ENCODE measurements at places on chromosomes 12 and 14.

DNA sequence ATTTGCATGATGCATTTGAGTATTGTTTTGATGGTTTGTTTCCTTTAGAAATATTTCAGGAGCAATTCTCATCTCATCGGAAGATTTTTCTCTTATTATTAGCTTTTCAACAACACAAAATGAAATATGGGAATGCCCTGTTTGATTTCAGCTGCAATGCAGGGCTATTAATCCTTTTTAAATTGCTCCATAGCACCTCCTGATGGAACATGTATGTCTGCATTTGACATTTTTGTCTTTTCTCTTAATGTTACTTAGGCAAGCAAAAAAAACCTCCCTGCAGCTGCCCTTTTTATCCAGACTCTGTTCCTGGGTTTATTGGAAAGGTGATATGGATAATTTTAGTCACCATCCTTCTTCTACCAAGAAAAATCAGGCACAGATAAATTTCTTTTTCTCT lies 895.8 kb downstream of the RPS29 start:
- no peak for DNase-seq

DNA sequence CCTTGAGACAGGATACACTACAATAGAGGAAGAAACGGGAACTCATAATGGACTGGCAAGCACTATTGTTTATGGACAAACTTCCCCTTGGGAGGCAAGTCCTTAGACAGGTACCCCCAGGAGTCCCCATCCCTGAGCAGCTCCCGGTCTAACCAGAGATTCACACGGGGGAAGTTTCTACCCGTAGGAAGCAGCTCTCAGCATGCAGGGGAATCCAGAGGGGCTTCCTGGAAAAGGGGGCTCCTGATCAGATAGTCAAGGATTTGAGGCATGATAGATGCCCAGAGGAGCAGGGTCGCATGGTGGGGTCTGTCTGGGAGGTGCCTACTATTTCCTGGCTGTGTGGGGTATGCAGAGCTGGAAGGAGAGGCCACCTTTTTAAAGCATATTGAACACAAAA lies 282.4 kb upstream of the RTL1 start:
- DNase-seq: no peak

DNA sequence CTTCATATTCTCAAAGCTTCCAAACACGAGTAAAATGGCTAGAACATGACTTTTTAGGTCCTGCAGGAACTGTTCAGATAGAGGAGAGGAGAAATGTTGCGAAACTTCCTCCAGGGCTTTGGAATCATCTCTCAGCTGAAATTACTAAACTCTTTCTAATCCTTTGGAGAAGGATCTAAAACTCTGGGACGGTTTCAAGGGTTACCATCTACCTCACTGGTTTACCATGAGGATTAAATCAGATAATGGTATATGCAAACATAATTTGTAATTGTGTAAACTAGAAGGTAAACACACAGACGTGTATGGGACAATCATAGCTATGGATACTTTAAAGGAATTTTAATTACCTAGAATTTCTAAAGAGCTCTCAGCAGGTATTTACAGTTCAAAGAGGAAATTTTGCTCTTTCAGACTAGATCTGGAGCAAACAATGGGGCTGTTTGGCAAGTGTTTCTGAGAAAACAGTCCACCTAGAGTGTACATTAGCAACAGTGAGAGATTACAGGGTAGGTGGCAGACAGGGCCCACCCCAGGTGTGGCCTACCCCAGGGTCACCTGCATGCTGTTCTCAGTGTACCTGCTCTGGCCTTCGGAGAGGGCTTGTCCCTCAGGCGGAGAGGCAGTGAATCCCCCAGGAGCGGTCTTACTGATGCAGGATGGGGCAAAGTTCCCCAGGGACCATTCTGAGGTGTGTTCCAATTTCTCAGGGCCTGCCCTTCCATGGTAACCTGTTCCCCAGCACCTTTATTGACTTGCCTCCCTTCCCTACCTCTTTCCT lies 124.7 kb upstream of the MAX start:
- no peak for DNase-seq

DNA sequence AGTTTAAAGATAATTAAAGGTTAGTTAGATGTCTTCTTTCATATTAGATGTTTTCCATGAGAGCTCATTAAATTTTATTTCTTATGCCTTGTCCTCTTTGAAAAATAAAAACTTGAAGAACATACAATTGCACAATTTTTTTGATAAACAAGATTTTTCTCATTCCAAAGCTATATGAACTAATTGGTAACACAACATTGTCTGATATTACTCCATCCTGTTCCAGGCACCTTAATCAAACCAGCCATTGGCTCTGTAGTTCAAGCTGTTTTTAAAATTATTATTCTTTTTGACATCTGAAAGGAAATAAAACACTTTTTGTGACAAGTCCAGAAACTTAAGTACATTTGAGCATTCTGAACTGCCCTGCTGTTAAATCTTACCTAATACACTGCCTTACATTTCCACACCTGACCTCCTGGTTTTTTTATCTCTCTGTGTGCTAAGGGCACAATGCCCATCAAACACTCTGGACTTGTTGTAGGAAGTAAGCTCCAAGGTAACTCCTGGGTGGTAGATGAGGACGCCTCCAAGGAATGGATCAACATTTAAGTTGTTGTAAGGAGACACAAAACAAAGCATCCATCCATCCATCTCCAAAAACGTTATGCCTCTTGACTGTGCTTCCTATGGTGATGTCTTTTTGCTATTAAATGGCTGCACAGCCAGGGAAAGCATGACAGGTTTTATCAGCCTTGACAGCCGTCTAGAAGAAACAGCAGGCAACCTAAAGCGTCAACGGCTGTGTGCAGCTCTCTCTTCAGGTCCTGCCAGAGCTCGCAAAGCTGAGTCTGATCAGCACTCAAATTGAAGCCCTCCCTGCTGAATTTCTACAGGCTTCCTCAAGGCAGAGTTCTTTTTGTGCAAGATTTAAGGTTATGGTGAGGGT lies 449.9 kb upstream of the FLRT2 start:
- no peak for DNase-seq

- DNase-seq: no peak
Measured at GRCh38 chr12:87082756-87083155, 826.6 kb upstream of the MGAT4C start.

DNA sequence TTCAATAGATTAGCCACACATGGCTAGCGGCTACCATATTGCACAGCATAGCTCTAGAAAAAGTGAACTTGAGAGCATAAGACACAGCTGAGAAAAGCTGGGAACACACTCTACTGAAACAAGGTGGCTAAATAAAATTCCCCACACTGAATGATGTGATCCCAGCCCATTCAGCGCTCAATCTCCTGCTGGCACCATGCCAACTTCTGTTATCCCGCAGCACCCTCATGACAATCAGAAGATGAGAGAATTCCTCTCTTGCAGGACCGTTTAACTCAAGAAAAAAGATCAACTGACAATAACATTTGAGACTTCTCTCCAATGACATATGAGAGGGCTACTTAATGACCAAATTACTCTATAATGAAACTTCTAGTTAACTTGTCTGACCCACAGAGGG lies 115.4 kb downstream of the ADAMTS20 start:
- DNase-seq: no peak

DNA sequence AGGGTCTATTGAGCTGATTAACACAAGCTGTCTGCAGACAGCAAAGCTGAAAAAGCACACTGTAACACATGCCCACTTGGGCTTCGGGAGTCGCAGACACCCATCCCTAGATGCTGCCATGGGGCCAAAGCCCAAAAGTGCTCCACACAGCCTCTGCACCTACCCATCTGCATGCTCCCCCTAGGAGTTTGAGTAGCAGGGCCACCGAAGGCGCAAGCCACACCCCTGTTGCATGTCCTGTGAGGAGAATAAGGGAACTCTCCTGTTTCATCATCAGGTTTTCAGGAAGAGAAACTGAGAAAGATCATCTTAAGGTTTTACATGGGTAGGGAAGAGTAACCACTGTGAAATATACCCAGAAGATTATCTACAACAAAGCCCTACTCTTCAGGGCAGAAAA lies 5.6 kb upstream of the ST8SIA1 start:
- DNase-seq: no peak

All from NCI-H2029 (cell line).